Glomerular endothelial cell (primary cell): ENCODE measurements at places on chromosomes 13 and 19. TPM values are rescaled to one million over a fixed set of nuclear protein-coding genes. Genes with fewer than 3 reads are reported as not detected.

- DNase-seq = no peak
These were observed 8.8 kb upstream of the BBC3 start for GRCh38 chr19:47239610-47240296.

Gene C1QTNF9
- total RNA-seq = not detected in 2 replicates

- no peak for DNase-seq
These were observed 20.5 kb upstream of the IGFL1 start for GRCh38 chr19:46209051-46209450.

GRCh38 chr13:77036279-77036678, 9.3 kb upstream of the FBXL3 start:
- no peak for DNase-seq

- DNase-seq = no peak
These were observed 22.5 kb downstream of the ZDHHC20 start for GRCh38 chr13:21436582-21436981.

Gene SHISA2
- total RNA-seq = 15.5 and 48.6 TPM in 2 replicates

Gene YIF1B
- 85.6 and 94.3 TPM in 2 replicates for total RNA-seq

DNA sequence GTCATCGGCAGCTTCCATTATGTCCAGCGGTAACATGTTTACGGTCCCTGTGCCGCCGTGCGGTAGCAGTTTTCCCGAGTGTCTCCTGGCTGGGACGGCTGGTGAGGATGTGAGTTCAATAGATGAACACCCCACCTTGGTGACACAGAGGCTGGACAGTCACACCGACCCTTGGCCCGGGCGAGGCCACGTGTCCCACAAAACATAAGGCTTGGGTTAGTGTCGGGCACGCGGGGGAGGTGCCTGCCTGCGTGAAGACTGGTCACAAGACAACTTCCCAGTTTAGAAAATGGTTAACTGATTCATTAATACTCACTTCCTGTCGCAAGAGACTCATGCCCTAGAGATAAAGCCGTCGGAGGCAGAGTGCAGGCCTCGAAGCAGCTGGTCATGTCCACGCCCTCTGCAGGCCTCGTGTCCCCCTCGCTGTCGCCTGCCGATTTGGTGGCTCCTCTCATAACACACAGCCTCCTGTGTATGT, 17.2 kb downstream of the RASA3 start:
- no peak for DNase-seq

DNA sequence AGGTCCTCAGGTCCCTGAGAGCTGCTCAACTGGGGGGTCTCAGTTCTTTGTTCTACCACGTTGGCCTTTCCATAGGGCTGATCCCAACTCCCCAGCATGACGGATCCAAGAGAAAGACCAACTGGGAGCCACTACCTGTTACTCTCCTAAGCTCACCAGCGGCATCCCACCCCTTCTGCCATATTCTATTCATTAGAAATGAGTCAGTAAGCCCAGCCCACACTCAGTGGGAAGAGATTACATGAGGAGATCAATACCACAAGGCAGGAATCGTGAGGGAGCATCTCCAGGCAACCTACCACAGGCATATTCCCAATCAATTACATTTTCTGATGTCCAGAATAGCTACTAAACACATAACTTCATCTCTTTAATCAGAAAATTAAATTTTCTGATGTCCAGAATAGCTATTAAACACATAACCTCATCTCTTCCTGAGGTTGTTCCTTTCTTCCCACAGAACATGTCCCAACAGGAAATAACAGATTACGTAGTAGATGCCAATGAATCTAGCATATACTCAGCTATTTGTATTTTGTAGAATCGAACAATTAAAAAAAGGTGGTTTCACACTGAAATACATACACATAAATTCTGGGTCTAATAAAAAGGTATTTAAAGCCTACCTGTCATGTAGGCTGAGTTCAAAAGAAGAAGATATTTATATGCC, 708.1 kb upstream of the ARGLU1 start:
- DNase-seq = no peak

GRCh38 chr19:20103091-20103740, 25.4 kb downstream of the ZNF90 start:
- no peak for DNase-seq

Gene PPP2R1A
- 322 and 337 TPM in 2 replicates for total RNA-seq

- DNase-seq = no peak
These were observed 94.9 kb upstream of the MCF2L start for GRCh38 chr13:112873851-112874750.

- DNase-seq = no peak
These were observed 12.3 kb upstream of the HSPH1 start for GRCh38 chr13:31174018-31174417.

Gene BCL3
- 28.3 and 30.0 TPM in 2 replicates for total RNA-seq

DNA sequence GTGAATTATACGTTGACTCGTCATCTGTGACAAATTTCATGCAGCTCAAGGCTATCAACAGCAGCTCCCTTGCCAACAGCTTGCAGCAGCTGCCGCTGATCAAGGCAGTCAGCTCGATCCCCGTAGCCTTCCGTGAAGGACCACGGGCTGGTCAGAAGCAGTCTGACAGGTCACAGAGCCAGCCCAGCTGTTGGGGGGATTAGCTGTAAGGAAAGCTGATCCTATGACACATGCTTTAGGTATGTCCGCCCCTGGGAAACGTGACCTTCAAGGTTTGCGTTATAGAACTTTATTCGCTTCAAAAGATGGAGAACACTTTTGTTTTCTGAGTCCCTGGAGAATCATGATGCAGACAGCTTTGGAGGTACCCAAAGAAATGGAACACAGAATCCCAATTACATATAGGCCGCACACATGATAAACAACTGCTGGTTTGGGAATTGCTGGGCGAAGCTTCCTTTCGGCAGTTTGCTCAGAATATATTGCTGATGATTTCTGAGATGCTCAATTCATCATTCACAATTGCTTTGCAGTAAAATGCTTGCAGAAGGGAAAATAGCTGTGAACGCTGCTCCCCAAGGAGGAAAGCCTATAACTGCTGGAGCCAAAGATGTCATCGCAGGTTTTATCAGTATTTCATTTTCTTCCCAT, 62.6 kb upstream of the USP29 start:
- no peak for DNase-seq

- DNase-seq = no peak
These were observed 15.7 kb upstream of the PIK3R2 start for GRCh38 chr19:18137242-18137641.

DNA sequence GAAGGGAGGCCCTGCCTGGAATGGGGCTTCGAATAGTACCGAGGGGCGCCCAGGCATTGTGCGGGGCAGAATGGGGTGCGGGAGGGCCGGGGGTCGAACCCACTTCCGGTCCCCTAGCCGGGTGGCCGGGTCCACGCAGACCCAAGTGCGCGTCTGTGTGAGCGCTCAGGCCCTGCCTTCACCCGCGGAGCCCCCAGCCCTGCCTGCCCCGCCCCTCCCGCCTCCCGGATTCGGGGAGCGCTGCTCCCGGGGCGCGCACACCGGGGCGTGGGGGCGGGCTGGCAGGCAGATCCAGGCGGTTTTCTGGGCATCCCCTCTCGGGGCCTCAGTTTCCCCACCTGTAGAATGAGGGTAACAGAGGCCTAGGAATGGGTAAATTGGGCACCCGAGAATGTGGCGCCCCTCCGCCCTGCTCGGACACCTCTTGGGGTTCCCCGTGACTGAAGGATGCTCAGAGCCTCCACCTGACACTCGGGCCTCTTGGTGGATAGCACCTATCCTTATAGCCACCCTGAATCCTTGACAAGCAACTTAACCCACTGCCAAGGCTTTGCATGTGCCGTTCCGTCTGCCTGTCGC, 682 bp downstream of the PIK3R2 start:
- DNase-seq = no peak

- DNase-seq = no peak
These were observed 159.9 kb downstream of the MZT1 start for GRCh38 chr13:72567566-72567965.

Gene ZNF446
- total RNA-seq = 10.9 and 11.5 TPM in 2 replicates

GRCh38 chr19:55134736-55135135, 14.3 kb downstream of the TNNT1 start:
- no peak for DNase-seq

DNA sequence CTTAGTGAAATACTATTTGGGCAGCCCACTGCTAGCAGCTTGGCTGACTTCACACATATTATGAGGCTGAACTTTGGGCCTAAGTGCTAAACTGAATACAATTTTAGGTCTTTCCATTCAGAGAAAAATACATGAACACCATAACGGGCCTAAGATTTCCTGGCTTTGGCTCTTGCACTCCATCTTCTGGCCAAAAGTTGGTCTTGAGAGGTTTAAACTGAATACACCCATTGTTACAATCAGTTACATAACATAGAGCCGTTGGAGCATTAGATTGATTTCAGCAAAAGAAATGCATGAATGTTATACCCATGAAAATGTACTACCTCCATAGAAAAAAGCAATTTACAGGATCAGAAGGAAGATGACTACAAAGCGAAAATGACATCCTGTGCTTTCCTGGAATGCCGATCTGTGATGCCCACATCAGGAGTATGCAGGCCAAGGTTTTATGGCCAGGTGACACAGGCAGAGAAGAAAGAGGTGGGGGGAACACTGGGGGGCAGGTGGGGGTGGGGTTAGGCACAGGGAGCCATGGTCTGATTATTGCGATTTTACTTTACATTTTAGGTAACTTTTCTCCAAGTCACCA, 11.1 kb upstream of the SHISA2 start:
- peak; percentile 42 for DNase-seq

DNA sequence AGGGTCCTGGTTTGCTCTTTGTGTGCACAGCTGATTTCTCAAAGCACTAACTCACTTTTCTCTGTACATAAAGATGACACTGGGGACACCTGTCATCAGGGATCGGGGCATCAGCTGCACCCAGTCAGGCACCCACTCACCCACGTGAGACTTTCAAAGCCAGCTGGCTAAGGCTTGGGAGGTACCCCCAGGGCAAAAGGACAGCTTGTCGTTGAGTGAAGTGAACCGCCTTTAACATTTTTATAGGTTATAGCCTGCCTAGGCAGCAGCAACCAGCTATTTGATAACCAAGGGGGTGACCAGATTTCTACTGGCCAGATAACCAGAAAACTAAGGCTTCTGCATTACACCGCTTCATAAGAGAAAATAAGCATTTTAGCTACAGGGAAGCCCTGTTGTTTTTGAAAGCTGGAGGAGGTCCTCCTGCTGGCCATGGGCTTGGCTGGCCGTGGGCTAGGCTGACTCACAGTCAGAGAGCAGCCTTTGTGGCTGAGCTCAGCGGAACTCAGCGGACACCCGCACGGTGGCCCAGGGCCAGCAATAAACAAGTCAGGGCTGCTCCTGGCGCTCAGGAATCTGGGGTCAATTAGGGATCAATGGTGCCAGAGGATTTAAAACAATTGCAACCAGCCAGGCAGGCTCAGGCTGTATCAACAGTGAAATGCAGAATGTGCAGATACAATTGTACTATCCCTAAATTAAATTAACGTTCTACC, 57.1 kb downstream of the ALOX5AP start:
- DNase-seq = no peak

DNA sequence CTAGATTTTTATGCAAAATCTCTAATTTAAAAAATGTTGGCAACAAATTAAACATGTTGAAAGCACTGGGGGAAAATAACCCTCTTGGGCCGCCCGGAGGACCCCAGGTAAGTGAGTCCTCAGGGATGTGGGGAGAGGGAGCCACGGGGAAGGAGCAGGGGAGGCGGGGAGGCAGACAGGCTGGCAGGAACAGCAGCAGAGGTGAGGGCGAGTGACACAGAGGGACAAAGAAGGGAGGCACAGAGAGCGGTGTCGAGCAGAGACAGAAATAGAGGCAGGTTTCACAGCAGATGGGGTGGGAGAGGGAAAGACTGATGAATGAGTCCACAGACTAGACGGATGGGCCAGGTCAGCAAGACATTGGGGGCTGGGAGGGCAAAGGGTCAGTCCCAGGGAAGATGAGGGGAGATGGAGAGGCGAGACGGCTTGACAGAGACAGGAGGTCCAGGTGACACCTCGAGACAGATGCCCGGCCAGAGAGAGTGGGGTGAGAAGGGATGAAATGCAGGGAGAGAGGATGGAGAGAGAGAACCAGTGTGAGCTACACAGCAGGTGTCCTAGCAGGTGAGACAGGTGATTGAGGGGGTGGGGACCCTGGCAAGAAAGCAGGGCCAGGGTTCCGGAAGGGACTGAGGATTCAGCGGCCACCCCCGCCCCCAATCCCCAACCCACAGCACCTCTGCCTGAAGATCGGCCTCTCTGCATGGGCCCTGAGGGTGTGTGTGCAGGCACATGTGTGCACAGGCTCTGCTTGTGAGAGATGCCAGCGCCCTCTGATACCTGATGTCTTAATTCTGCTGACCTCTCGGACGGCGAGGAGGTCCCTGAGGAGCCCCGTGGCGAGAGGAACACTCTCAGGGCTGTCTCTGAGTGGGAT, 3.8 kb downstream of the LRRC4B start:
- no peak for DNase-seq

GRCh38 chr13:47233734-47234133, 336.9 kb upstream of the HTR2A start:
- no peak for DNase-seq

- no peak for DNase-seq
These were observed 67.6 kb downstream of the UBL3 start for GRCh38 chr13:29782798-29783197.

Gene CYP4F3
- not detected in 2 replicates for total RNA-seq

Gene TUBA3C
- total RNA-seq = not detected in 2 replicates

- DNase-seq = no peak
These were observed 8.5 kb upstream of the SLC25A15 start for GRCh38 chr13:40780822-40781401.

GRCh38 chr13:104246955-104247354, 1180.7 kb upstream of the SLC10A2 start:
- no peak for DNase-seq

Gene SULT2A1
- total RNA-seq = not detected in 2 replicates
